ENCODE measurements at places on chromosomes 1 and 21.
A peak's percentile ranks its signal among the peaks of the same experiment; 100 is the strongest.

DNA sequence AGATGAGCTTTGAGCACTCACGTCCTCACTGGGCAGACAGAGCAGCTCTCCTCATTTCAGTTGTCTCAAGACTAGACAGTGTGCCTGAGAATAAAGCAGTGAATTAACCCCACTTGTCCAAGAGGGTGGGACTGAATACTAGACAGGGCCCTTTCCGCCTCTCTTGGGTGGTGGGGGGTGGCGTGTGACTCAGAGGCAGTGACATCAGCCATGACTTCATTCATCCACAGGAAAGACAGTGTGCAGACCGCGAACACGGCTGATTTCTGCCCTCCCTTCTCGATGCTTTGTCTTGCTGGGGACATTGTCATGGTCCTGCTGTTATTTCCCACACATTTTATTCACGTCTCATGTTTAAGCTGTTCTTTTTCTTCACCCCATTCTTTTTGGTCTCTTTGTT, 64.9 kb downstream of the FGGY start:
- DNase-seq, result no peak

GRCh38 chr1:154970631-154971340, at the start of gene SHC1:
TSS of gene SHC1 (minus strand) at chr1:154970747. CDS start at chr1:154970526, 221 bp downstream.
- peak; percentile 70 for DNase-seq

DNA sequence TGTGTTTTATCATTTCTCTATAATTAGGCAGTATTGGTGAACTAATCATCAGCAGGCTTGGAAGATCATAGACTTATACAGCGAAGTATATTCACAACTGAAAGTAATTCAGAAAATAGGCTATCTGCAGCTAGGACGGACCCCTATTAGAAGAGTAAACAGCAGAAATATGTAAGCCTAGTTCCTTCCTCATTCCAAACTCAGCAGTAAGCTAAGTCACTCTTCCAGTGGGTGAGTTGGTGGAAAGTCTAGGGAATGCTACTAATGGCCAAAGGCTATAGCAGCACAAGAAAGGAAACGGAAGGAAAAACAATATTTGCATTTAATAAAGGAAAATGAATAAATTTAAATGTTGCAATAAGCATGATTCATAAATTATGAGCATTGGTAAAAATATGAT, 918.1 kb upstream of the TMPRSS15 start:
- no peak for DNase-seq

- no peak for DNase-seq
These were observed 252.4 kb upstream of the KAZN start for GRCh38 chr1:14345946-14346550.

DNA sequence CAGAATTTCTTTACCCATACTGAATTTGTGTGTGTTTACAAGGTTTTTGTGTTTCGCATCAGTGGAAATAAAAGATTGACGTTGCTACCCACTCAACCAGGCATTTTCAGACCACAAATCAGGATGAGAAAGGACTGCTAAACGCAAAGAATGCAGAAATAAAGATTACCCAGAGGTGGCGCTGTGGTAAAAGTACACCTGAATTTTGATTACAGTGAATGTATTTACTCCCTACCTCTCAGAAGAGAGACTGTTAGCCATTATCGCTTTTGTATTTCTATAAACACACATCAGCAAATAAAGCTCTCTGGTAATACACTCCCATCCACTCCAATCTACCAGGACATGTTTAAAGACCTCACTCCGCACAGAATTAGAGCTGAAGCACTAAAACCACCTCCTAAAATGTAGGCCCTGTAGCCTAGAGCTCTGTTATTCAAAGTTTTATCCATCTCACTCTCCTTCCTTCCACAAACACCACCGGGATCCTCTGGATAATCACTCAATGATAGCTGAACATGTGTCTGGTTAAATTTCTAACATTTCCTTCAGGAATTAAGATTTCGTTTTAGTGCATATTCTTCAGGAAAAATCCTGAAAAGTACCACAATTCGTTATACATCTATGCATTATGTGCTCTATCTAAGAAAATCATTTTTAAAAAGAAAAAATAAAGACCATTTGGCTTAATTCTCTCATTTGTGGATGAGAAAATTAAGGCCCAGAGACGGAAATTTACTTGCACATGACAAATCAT, 2.5 kb upstream of the LMO4 start:
- peak; percentile 55 for DNase-seq

GRCh38 chr1:245395680-245396079, 240.9 kb downstream of the KIF26B start:
- no peak for DNase-seq

- no peak for DNase-seq
These were observed 40.6 kb upstream of the RABGAP1L start for GRCh38 chr1:174118751-174119150.

- DNase-seq, result peak; percentile 78
These were observed 44.2 kb upstream of the LAPTM5 start for GRCh38 chr1:30801771-30802198.

- DNase-seq, result no peak
These were observed 75.9 kb upstream of the GALNT2 start for GRCh38 chr1:229991104-229991513.

DNA sequence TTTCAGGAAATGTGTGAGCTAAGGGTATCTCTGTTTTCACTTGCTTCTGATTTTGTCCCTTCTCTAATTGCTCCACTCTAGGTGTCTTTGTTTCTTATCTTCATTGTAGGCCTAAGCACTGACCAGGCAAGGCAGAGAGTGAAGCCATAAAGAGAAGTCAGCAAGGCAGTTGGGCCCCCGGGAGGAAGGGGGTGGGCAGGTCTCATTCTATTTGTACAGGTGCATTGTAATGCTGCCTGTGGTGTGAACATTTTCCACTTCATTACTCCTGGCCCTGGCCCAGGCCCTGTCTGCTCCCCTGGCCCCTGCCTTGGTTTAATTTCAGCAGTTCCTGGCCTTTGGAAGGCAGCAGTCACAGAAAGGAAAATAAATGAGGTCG, 86.4 kb upstream of the JUN start:
- DNase-seq, result peak; percentile 97

- DNase-seq, result no peak
These were observed 170.1 kb downstream of the TRABD2B start for GRCh38 chr1:47827109-47827508.

- peak; percentile 53 for DNase-seq
These were observed 27.6 kb downstream of the CD244 start for GRCh38 chr1:160834945-160835565.

- DNase-seq, result no peak
These were observed 37.0 kb downstream of the DMAP1 start for GRCh38 chr1:44250068-44250781.
